ENCODE measurements at places on chromosomes 5 and 9.

DNA sequence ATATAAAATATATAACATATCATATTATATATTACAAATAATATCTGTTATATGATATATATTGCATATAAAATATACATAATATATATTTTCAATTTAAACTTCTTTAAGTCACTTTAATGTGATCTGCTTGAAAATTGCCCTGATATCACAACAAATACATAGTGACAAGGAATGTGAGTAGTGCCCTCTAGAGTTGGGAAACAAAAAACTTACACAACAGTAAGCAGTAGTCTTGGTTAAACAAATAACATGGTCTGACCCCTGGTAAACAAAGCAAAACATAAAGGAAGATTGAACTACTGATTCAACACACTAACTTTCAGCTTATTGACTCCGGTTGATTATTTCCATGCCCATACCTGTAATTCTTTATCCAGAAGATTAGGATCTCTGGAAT lies 188.3 kb upstream of the NMUR2 start:
- no peak for DNase-seq

DNA sequence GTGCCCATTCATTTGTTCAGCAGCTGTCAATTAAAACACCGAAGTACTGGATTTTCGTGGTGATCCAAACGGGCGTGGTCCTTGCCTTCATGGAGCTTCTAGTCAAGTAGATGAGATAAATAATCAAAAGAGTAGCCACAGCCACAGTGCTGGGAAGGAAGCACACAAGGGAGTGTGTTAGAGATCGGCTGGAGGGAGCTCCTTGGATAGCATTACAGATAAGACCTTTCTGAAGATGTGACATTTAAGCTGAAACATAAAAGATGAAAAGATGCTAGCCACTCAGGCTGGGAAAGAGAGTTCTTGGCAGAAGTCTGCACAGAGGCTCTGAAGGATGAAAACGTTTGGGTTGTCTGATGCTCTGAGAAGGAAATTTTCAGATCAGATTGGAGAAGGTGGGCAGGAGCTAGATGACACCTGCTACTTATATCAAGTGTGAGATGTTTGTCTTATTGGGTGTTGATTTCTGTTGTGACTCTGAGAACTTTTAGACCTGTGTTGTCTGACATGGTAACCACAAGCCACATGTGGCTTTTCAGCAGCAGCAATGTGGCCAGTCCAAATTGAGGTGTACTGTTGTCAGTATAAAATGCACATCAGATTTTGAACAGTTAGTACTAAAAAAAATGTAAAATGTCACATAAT lies 123.9 kb downstream of the TLE4 start:
- no peak for DNase-seq

DNA sequence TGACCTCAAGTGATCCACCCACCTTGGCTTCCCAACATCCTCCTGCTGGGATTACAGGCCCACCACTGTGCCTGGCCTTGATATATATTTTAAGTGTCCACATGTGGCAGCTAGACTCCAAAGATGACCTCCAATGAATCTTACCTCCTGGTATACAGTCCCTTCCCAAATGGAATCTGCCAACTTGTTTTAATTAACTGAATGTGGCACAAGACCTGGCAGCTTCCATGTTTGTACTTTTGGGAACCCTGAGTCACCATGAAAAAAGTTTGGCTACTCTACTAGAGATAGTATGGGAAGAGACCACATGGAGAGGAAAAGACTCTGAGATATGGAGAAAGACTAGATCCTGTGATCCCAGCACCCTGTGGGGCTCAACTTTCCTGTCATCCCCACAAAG lies 42.5 kb downstream of the CCL28 start:
- DNase-seq, result no peak

- DNase-seq, result no peak
These were observed 444.9 kb downstream of the DMAC1 start for GRCh38 chr9:7354704-7355103.

- DNase-seq, result no peak
These were observed 25.1 kb downstream of the ZNF618 start for GRCh38 chr9:113901221-113901688.

DNA sequence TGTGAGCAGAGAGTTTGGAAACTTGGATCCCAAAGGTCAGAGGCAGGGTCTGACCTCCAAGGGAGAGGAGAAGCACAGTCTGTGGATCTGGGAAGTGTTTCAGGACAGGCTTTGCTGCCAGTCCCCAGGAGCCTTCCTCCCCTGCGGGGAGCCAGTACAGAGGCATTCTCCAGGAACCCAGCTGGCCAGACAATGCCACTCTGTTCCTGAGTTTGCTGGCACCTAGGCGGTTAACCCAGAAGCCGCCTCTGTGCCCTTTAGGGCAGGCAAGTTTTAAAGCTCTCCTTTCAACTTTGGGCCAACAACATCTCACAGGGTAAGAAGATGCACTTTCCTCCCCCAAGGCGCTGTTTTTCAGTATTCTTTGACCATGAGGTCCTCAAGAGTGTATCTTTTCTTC lies 37.0 kb upstream of the FGF1 start:
- no peak for DNase-seq

DNA sequence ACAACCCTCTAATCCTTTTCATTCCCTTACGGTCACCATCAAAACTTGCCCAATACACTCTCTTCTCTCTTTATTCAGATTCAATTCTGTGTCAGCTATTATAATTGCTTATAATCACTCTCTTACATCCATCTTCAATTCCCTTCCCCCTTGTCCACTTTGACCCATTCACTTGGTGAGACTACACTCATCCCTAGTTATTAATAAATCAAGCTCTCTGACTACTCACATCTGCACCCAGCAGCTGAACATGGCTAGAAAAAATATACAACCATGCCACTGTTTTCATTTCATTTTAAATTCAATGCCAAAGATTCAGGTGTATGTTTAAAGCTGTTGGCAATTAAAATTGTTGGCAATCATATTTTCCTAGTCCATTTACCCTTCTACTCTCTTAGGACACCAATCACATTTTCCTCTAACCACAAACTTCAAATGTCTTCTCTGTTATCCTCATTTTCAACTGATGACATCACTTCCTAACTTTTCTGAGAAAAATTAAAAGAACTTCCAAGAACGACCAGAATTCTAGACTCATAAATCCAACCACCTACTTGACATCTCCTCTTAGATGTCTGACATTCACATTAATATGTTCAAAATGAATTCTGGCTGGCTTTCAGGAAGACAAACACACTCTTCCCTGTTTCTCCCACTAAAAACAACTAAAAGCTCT lies 5.5 kb downstream of the C5orf15 start:
- DNase-seq, result no peak

DNA sequence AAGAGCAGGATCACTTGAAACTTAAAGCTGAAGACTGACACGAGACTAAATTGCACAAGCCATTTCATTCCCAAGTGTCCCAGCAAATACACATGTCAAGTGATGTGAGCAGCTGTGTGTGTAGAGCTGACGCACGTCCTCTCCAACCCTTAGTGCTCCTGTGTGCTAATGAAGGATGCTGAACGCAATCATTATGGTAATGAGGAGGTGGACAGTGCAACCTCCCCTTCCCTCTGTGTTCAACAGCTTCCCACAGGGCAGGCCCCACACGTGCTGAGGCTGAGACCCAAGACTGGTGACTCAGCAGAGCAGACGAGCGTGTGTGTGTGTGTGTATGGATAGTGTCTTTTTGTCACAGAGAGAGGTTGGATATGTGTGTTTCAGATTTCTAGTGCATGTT lies 702.1 kb downstream of the SEMA5A start:
- no peak for DNase-seq

- DNase-seq, result no peak
These were observed 18.4 kb upstream of the CNTLN start for GRCh38 chr9:17116400-17116837.

DNA sequence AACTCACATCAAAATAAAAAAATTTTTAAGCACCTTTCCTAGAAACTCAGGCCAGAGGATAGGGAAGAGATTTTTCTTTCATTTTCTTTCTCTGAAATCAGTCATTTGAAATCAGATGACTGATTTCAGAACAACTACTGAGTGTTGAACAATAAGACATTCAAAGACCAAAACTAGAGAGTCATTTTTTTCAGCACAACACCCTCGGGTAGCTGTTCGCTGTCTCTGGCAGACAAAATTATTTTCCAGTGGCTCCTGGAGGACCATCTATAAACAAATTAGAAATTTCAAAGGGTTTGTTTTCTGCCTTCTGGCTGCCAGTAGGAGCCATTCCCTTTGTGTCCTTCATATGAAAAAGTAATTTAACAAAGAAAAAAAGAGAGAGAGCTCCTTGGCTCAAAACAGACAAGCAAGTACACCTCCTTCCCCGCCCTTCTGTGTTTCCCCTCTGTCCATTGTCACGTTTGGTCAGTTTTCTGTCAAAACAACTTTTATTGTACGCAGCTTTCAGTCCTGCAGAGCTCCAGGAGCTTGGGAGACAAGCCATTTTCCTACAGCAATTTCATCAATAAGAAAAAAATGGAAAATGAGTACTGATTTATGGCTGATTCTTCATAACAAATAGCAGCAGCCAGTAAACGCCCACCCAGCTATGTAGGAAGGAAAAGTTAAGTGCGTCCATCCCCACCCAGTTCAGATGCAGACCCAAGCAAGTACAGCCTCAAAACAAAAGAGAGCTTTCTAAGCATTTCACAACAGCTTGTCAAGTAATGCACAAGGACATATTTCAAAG lies 405.2 kb downstream of the ZNF608 start:
- no peak for DNase-seq

DNA sequence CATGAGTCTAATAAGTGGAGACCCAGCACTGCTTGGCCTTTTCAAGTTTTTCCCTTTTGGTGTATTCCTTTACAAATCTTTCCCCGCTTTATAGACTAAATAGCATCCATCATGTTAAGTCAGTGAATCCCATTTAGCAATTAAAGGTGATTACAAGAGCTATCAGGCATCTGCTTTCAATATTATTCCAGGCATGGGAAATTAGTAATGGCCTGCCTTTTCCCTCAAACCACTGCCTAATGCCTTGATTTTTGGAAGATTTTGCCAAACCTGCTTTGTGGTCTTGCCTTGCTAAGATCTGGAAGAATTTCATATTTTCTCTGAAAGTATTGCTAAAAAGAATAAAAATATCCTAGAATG lies 102.8 kb upstream of the GNA14 start:
- DNase-seq, result no peak

DNA sequence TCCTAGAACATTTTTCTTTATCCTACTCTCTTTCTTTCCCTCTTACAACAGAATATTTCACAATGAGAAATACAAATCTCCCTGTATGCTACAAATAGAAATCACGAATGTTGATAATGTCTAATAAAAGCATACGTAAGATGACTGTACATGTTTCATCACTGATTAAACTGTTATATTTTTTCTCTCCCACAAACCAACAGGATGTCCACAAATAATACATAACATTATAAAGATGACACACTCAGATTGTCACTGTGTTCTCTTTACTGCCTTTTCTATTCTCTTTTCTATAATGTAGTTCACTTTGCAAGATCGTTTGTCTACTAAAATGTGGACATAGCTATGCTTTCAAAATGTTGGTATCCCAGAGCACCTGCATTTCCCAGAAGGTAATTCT lies 90.7 kb upstream of the PARP8 start:
- no peak for DNase-seq
